ENCODE measurements at places on chromosomes 3 and 15.

DNA sequence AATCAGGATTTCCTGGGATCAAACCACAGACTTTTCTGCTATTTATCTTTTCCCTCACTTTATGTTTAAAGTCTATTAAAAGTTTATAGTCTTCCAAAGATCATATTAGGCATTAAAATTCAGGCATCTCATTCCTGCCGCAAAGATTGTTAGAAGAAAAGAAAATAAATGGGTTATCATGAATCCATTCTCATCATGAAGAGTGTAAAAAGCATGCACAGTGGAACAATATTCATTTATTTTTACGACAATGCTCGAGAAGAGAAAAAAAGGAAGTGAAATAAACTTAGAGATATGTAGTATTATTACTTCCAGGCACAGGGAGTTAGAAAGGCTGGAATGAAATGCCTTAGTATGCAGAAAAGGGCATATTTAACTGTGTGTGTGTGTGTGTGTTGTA is 213.7 kb upstream of the PLSCR5 start:
- DNase-seq, result no peak

DNA sequence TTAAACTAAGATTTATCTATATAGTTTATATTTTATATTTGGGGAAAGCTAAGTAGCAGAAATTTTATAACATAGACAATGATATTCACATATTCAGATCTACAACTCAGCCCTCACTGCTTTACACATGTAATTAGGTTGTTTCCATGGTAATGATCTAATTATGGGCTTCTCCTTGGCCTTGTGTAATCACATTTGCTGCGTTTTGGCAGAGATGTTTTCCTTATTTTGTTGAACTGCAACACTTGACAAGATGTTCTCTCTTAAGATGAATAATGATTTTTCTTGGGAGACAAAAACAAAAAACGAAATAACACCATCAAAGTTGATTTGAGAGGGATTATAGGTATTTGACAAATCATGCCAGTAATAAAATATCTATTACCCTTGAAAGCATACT is 635.6 kb upstream of the TBL1XR1 start:
- DNase-seq, result no peak

GRCh38 chr15:63605036-63605435 is 7.8 kb downstream of the FBXL22 start:
- no peak for DNase-seq

DNA sequence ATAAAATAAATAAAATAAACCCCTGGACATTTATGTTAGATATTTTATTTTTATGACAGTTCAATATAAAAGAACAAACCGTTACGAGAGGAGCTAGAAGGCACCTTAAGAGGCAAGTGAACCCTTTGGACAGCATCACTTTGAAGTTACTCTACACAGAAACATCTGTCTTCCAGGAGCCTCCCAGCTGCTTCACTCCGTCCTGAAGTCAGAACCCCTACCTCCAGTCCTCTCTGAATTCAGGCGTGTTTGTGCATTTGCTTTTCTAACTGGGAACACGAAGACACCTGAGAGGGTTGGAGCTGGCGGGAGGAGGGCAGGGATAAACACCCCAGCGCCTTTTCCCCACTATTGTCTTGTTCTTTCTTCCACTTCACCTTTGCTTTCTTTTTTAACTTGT is 46.2 kb downstream of the CMTM7 start:
- DNase-seq, result peak; percentile 3
